ENCODE measurements at places on chromosomes 1 and 21. TPM values are rescaled to one million over a fixed set of nuclear protein-coding genes. Genes with fewer than 3 reads are reported as not detected.

DNA sequence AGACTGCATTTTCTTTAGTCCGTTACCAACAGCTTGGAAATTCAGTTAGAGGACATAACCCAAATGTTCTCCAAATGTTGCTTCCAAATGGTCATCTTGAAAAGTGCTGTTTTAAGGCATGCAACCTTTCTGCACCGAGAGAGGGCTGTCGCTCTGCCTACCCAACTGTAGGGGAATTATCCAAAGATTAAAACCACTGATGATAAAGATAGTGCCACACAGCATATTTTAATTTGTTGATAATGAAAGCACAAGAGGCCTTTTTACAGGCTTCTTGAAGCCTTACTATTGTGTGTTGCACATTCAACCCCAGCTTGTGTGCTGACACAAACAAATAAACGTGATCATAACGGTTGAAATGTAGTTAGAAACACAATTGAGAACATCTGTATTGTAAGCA lies 121.5 kb downstream of the LMO4 start:
- H3K4me3 ChIP-seq, result no peak overlapping the region
- H3K4me1 ChIP-seq, result peaks cover 12% of the 10 kb centered on the region
- no peak overlapping the region for H3K27ac ChIP-seq
- H3K27me3 ChIP-seq, result peaks cover 11% of the 10 kb centered on the region

Gene LCE1E
- total RNA-seq, result not detected

Gene CD1B
- not detected for total RNA-seq

DNA sequence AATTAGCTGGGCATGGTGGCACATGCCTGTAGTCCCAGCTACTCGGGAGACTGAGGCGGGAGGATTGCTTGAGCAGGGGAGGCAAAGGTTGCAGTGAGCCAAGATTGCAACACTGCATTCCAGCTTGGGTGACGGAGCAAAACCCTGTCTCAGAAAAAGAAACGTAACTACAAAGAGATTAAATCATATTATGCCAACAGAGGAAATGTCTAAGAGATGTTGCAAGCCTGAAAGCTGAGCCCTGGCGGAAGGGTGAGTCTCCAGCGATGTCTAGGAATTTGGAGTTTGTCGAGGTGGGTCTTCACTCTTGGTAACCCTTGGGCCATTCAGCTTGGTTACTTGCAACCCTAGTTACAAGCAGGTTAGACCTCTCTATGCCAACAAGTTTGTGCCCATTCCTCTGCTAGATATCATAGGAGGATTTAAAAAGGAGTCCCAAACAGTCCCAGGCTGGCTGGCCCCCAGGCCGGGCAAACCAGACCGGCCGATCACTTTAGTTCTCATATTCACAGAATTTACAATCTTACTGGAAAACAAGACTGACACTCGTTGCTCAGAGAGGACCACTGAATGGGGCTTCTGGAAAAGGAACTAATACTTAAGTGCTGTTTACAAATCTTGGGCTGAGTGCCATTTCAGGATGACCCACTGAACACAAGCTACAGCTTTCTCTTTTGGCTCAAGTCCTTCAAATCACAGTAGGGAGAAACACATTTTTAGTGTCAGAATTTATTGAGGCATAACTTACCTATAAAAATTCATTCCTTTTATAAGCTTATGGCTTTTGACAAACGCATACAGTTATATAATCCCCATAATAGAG lies 27.1 kb downstream of the SLC30A1 start:
- no peaks in the 10 kb centered on the region for H3K4me1 ChIP-seq
- H3K27me3 ChIP-seq, result peaks cover 9% of the 10 kb centered on the region
- no peak overlapping the region for H3K4me3 ChIP-seq

GRCh38 chr1:235741294-235741693 lies 91.7 kb upstream of the GNG4 start:
- no peaks in the 10 kb centered on the region for H3K27me3 ChIP-seq
- H3K36me3 ChIP-seq, result peaks cover 34% of the 10 kb centered on the region
- H3K4me3 ChIP-seq, result no peak overlapping the region
- DNase-seq, result no peak

DNA sequence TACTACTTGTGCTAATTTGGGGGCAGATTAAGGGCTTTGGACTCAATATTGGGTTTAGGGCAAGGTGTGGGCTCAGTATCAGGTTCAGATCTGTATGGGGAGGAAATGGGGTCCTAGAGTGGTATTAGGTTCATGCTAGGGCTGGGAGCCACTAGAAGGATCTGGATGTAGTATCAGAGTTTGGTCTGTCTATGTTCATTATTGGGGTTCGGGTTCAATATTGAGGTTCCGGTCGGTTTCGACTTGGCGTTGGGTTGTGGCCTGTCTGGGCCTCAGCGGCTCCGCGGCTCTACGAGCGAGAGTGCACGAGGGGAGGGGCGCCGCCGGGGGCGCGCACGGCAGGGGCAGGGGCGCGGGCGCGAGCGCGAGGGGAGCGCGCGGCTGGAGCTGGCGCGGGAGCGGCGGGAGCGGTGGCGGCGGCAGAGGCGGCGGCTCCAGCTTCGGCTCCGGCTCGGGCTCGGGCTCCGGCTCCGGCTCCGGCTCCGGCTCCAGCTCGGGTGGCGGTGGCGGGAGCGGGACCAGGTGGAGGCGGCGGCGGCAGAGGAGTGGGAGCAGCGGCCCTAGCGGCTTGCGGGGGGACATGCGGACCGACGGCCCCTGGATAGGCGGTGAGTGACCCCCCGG lies at the start of gene PTPRF:
TSS of gene PTPRF (plus strand) at position 401 of the 624 bp plus-strand sequence. CDS start 14,193 bp downstream, outside the sequence.
- peaks cover 3% of the 10 kb centered on the region for H3K36me3 ChIP-seq
- H3K4me1 ChIP-seq, result peaks cover 20% of the 10 kb centered on the region
- H3K27me3 ChIP-seq, result peaks cover 49% of the 10 kb centered on the region
- no peak within 1 kb of the TSS for H3K27ac ChIP-seq
- DNase-seq, result peak; percentile 36

GRCh38 chr1:179340918-179341317 lies 24.9 kb upstream of the AXDND1 start:
- peaks cover 7% of the 10 kb centered on the region for H3K36me3 ChIP-seq
- H3K4me3 ChIP-seq, result no peak overlapping the region
- no peaks in the 10 kb centered on the region for H3K4me1 ChIP-seq
- H3K27ac ChIP-seq, result no peak overlapping the region

Gene FMO1
- not detected for total RNA-seq

Data from activated T-cell treated with anti-CD3 and anti-CD28 coated beads, Interleukin-2, amount 50 U/mL, for 72 hours (primary cell).